ENCODE measurements at places on chromosomes 5 and 9.
A peak's percentile ranks its signal among the peaks of the same experiment; 100 is the strongest.

DNA sequence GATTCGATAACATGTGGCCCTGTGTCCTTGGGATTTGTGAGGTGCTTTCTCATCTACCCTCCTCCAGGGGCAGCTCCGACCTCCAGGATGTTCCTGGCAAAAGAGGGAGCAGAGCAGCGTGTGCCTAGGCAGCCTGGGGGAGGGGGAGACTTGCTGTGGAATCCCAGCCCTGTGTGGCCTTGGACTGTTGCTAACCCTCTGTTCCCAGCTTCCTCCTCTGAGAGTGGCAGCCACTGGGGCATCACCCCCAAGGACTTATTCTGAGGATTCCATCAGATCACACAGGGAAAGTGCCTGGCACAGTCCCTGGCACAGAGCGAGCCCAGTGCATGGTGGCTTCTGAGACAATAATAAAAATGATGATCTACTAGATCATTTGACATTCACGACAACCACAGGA lies 265.1 kb upstream of the MVB12B start:
- no peak for DNase-seq

GRCh38 chr5:185095-186070 lies 5.9 kb upstream of the LRRC14B start:
- no peak for DNase-seq

- DNase-seq: no peak
Observed at GRCh38 chr5:139138109-139138508, 60.1 kb downstream of the SIL1 start.

- no peak for DNase-seq
Observed at GRCh38 chr5:159921721-159922120, 5.4 kb downstream of the ADRA1B start.

GRCh38 chr5:148708854-148709253 lies 54.5 kb upstream of the HTR4 start:
- no peak for DNase-seq

DNA sequence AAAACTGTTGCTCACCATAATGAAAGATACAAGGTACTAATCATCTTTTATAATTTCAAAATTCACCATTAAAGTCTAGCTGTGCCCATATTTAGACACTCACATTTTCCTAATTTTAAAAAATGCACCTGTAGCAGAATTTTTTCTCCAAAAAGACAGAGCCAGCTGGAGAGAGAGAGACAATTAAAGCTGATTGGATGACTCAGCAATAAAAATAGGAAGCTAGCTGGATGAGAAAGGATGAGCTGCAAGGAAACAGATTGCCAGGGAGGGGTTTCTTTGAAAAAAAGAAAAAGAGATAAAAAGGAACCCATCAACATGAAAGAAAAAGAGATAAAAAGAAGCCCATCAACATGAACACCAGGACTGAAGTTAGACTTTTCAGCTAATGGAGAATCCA lies 73.8 kb downstream of the HCN1 start:
- DNase-seq: no peak

DNA sequence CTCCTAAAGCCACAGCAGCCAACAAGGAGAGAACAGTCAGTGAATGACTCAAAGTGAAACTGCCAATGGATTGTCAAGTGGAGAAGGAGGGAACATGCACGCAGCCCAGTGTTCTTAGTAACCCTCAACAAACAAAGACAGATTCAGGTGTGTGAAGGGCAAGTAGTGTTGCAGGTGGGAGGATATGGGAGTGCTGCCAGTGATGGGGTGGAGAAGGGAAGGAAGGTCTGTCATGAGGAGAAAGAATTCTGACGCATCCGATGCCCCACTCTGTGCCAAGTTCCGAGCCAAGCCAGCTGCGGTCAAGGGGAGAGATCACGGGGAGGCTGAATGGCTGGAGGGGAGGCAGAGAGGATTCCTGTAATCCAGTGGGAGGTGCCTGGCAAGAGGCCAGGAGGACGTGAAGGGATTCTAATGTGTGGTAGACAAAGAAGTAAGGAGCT lies 56.5 kb downstream of the CAST start:
- DNase-seq: no peak

DNA sequence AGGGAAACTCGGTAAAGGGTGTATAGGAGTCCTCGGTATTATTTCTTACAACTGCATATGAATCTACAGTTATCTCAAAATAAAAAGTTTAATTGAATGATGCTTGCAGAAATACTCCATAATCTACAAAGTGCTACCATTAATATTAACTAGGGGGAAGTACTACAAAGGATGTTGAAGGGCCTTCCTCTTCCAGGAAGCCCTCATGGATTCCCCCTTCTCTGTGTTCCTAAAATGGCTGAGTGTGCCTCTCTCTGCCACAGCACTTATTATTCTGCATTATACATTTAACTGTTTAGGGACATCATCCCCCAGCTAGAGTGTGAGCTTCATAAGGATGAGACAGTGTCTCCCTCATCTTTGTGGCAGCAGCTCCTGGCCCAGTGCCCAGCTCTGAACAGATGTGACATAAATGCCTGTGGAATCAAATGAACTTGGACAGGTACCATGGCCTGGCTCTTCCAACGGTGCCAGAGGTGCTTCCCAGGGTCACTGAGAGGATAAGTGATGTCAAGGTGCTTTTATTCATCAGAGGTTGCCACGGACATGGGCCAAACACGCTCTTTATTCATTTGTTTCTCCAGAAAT lies 99.5 kb downstream of the PAX5 start:
- DNase-seq: no peak

- no peak for DNase-seq
Observed at GRCh38 chr5:127011153-127011552, 19.2 kb downstream of the MARCHF3 start.

DNA sequence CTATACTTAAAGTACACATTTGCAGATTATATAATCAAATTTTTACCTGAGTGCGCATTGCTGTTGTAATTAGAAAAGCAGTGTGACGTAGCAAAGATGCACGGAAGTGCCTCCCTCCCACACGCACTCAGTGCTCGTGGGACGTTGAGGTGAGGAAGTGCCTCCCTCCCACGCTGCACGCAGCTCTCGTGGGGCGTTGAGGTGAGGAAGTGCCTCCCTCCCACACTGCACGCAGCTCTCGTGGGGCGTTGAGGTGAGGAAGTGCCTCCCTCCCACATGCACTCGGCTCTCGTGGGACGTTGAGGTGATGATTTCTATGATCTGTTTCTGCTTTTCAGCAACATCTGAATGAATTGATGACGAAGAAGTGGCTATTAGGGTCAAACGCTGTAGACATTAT lies 21.0 kb downstream of the EXOC3 start:
- no peak for DNase-seq

GRCh38 chr5:78060421-78060820 lies 234.1 kb downstream of the AP3B1 start:
- no peak for DNase-seq

- no peak for DNase-seq
Observed at GRCh38 chr9:121674017-121674416, 22.6 kb downstream of the DAB2IP start.

DNA sequence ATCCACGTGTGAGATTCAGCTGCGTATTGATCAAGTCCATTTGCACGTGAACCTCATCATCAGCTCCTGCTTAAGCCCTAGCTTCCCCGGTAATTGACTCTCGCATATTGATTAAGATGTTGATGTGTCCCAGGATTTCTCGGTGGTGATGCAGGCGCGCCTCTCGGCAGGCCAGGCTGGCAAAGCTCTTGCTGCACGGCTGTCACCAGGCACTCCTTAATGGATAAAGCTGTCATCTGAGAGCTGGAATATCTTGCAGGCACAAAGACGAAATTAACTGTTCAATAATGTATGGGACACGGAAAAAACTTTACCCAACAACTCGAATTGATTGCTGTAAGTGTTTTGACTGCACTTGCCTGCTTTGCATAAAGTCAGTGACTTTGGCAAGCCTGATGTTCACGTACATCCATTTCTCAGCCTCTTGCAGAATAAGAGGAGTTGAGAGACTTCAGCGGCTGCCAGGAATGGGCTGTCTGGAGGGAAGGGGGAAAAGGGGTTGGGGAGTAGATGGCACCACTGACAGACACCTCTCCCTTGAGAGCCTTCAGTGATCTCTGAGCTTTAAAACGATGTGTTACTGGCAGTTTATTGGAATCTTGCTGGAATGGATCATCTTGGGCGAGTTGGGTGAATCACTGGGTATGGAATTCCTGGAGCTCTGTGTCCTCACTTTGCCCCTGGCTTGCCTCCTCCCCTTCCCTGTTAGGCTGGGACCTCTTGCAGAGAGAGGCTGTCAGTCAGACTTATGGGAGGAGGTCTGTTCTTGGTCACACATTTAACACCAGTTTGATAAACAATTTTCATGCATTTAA lies 650.3 kb downstream of the CCDC171 start:
- DNase-seq: no peak

GRCh38 chr9:118414676-118415075 lies 710.5 kb downstream of the TLR4 start:
- DNase-seq: no peak

DNA sequence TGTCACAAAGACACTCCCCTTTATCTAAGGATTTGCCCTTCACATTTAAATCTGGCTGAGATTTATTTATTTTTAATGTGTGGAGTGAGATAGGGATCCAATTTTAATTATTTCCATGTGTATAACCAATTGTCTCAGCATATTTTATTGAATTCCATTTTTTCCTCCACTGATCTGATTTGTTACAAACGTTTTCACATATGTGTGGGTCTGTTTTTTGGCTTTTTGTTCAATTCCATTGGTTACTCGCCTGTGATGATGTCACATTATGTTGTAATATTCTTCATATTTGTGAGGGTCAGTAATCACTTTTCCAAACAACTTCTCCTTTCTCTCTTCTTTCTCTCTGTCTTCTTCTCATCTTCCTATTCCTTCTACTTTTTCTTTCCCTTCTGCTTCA lies 278.3 kb upstream of the RFX3 start:
- no peak for DNase-seq

- DNase-seq: no peak
Observed at GRCh38 chr5:171827162-171827561, 41.5 kb downstream of the SMIM23 start.

- DNase-seq: no peak
Observed at GRCh38 chr5:81759632-81760005, 8.7 kb upstream of the SSBP2 start.

- DNase-seq: peak; percentile 15
Observed at GRCh38 chr5:56910210-56910965, 992 bp downstream of the SETD9 start.

DNA sequence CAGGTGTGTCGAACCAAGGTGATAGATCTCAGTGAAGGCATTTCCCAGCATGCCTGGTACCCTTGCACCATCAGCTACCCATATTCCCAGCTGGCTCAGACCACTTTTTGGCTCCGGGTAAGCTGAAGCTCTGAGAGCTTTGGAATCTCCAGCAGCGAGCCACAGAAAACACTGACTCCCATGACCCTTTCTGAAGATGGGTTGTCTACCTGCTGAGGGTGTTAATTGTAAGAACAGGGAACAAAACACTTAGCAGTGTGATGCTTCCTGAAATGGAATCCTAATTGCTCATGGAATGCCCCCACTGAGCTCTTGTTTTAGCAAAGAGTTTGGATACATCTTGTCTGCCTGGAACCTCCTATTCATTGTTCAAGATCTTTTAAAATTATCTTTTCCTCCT lies 177.7 kb downstream of the PAPPA start:
- DNase-seq: no peak

- no peak for DNase-seq
Observed at GRCh38 chr5:35908228-35908627, 30.2 kb downstream of the CAPSL start.

- DNase-seq: no peak
Observed at GRCh38 chr9:125492719-125493118, 214.3 kb downstream of the MAPKAP1 start.

DNA sequence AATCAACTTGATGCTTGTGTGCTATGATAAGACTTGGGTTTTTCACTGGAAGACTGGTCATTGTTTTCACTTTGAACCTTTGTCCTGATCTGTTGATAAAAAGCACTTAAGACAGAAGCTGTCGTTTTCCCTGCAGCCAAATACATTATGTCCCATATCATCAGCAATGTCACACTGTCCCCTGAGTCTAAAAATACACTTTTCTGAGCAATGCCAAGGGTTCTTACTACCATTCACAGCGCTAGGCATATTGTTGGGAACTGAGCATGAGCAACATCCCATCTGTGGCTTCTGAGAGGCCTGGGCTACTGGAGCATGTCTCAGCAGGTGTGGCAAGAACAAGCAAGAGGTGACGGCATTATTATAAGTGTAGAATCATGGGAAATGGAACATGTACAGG lies 81.8 kb downstream of the SEMA6A start:
- DNase-seq: no peak

DNA sequence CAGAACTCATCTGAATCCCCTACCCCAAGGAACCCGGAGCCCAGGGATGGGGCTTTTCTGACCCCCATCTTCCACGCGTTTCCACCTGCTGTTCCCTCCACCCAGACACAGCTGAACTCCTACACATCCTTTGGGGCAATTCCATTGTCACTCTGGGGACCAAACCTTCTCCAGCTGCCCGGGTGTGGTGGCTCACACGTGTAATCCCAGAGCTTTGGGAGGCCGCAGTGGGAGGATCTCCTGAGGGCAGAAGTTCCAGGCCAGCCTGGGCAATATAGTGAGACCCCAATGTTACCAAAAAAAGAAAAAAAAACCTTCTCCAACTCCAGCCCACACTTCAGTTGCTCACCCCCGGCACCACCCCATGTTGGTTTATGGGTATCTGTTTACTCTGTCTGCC lies 8.1 kb downstream of the EPB41L4B start:
- no peak for DNase-seq

GRCh38 chr5:169647566-169647965 lies 10.5 kb downstream of the DOCK2 start:
- no peak for DNase-seq

- no peak for DNase-seq
Observed at GRCh38 chr5:146675636-146676035, 159.6 kb upstream of the GPR151 start.

- DNase-seq: no peak
Observed at GRCh38 chr9:24582146-24583126, 36.7 kb upstream of the IZUMO3 start.

- no peak for DNase-seq
Observed at GRCh38 chr5:1642621-1643061, 118.9 kb upstream of the LPCAT1 start.

GRCh38 chr5:128315671-128316070 lies 222.4 kb downstream of the FBN2 start:
- DNase-seq: no peak

GRCh38 chr9:91572044-91572443 lies 148.4 kb upstream of the NFIL3 start:
- no peak for DNase-seq

DNA sequence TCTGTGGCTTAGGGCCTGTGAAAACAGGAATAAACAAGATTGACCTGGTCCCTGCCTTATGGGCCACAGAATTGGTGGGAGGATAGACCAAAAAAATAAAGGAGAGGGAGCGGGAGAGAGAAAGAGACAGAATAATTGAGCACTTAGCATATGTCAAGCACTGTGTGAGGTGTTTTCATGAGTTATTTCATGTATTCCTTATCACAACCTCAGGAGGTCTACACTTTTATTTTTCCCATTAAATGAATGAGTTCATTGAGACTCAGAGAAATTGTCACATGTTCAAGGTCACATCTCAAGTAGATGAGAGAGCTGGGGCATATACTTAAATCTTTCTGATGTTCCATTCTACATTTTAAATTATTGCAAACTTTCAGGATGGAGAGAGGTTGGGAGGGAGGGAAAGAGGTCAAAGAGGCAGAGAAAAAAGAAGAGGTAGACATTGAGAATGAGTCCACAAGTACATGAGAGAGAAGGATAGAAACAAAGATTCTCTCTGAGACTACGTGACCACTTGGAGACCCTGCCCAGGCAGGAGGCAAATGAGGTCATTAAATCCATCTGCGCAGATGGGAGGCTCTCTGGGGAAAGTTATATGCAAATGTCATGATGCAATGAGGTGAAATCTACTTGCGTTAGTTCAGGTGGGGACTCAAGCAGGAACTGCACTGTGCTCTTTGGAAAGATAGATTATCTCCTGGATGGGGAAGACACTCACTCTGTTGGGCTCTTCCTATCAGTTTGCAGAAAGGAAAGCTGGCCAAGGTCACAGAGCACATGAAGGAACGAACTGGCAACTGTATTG lies 241.5 kb downstream of the PAPPA start:
- no peak for DNase-seq

Measured in stimulated activated CD8-positive, alpha-beta memory T cell treated with anti-CD3 and anti-CD28 coated beads, Interleukin-7, amount 100 ng/mL, for 1 hour (primary cell).